Esophagus squamous epithelium (tissue), 5 donors: ENCODE measurements at places on chromosomes 6 and 20.

GRCh38 chr6:12414096-12414675 is 124.0 kb downstream of the EDN1 start:
- no peak for DNase-seq

GRCh38 chr6:110295451-110296165 is 62.5 kb downstream of the METTL24 start:
- DNase-seq: no peak

DNA sequence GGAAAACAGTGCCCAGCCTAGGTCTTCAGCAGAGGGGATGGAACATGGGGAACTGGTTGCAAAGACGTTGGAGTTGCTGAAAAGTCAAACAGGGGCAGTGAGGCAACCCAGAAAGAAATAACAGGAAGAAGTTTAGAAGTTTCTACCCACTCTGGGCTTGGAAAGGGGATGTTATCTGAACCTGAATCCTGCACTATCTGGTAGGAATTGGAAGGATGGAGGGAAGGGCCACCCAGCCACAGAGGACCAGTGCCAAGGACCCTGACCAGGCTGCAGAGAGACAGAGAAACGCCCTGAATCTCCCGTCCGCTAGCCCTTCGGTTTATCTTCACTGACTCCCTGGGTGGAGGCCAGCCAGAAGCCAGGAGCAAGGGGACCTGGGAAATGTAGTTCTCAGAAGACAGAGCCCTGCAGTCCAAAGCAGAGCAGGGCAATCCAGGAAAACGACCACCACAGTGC is 217.3 kb upstream of the RREB1 start:
- DNase-seq: no peak

DNA sequence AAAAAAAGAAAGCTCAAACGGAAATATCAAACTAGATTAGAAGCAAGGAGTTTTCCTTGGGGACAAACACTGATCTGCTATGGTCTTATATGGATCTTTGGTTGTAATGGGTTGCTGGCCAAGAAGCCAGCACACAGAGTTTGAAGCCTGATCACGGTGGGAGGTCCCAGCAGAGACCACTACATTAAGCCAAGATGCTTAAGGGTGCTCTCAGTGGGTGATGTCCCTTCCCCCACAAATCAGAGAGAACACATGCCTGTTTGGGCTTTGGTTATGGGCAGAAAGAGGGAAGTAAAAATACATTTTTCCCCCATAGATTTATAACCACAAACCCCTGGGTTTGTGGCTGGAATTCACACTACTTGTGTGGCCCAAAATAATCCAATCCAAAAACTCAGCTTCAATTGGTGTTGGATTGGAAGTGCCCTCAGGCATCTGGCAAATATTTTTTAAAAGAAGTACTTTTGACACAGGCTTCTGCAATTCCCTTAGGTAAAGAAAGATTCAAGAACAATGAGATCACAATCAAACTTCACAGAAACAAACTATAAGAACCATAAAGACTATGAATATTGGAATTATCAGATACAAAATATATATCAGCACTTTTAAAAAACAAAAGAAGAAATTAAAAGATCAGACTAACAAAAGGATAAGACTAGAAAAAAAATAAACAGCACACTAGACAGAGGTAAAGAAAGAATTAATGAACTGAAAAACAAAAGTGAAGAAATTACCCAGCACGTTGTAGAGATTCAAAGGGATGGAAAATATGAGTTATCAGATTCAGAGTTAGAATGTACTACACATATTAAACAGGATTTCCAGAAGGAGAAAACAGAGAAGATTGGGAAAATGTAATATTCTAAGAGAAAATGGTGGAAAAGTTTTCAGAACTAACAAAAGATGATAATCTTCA is 44.7 kb downstream of the ESF1 start:
- DNase-seq: no peak

- no peak for DNase-seq
Measured at GRCh38 chr6:44203955-44204354, 12.8 kb upstream of the MYMX start.

GRCh38 chr20:20237093-20237959 is 130.6 kb upstream of the INSM1 start:
- DNase-seq: no peak

DNA sequence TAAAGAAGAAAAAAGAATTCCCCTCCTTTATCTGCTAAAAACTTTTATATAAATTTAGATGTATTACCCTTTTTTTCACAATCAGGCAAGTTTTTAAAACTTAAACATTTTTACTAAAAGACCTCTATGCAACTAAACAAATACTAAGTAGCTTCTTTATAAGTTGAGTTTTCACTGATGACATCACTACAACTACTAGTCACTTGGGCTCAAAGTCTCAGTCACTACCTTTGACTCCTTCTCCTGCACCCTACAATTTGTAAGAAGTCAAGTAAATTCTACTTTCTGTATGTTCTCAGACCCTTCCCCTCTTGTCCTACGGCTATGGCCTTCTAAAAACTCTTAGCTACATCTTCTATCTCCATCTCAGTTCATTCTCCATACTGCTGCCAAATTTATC is 11.2 kb downstream of the SUPT3H start:
- DNase-seq: no peak

DNA sequence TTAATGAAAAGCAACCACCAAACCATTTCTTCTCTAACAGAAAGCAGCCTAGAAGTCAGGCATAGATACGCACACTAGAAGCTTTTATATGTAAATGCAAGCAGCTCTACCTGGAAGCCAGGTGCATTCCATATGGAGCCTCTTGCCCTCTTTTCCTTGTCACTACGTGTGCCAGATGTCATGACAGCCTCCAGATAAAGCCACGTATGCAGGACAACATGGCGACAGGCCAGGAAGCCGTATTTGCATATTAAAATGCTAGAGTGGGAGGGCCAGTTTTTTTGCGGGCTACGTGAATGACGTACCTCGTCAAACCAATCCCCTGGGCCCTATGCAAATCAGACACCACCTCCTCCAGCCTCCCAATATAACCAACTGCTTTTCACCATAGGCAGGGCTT is 308.1 kb upstream of the SPTLC3 start:
- DNase-seq: no peak

GRCh38 chr6:156809034-156809433 is 31.9 kb downstream of the ARID1B start:
- DNase-seq: no peak

DNA sequence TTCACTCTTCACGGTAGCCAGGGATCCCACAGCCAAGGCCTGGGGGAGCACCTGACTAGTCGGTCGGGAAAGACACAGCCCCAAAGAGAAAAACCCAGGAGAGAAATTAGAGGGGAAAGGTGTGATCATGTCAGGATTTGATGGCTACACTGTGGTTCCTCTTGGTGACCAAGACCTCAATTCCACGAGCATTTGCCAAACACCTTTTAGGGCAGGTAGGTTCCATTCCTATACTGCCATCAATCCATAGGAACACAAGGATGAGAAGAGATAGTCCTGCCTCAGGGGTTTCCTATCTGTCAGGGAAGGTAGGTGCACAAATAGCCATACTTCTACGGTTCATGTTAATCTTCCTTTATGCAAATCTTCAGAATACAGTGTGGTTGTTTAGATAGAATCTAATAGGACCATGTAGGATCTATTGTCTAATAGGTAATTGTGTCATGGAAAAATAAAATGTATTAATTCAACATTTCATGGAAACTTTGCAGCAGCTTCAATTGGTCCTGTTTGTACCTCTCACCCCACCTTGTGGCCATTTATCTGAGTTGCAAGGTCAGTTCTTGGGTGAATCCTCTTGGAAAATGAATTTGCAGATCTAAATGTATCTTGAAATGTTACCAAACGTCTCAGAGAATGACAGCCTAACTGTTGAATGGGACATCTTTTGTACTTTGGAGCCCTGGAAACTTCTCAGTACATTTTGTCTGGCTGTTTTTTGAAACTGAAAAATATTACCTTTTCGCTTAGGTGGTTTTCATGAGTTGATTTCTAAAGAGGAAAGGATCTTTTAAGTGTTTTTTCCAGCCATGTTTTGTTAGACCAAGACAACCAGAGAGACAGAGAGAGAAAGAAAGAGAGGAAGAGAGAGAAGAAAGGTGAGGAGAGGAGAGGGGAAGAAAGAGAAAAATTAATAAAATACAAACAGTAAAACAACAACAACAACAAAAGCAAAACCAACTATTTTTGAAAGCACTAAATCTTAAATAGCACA is 33.7 kb upstream of the IYD start:
- no peak for DNase-seq

GRCh38 chr20:39875492-39876110 is 813.4 kb downstream of the MAFB start:
- DNase-seq: no peak

DNA sequence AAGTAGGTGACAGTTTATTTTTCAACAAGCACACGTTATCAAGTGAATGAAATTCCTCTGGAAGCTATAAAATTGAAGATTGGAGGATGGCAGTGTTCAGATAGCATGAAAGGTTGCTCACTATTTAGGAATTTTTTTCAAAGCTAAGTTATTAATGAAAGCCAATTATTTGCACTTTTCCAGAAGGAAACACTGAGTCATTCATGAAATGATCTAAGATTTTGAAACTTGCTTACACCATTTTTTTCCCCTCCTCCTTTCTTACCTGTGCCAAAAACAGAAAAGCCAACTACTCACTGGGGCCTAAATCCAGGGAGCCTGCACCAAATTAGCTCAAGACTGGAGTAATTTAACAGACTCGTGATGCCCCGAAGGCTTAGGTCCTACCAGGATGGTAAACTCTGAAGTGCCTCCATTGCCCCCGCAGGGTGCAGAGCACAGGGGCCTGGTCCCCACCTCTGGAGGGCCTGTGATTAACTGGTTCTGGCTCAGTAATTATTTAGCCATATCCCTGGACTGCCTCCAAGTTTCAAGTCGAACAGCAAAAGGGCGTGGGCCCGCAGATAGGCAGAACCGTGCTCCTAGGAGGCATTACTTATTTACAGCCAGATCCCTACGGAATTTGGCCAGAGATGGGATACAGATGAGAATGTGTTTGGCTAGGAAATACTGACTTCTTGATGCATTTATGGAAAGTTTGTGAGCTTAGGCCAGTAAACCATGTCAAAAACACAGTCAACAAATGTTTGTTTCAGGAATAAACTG is 28.0 kb upstream of the ZNF217 start:
- DNase-seq: no peak

DNA sequence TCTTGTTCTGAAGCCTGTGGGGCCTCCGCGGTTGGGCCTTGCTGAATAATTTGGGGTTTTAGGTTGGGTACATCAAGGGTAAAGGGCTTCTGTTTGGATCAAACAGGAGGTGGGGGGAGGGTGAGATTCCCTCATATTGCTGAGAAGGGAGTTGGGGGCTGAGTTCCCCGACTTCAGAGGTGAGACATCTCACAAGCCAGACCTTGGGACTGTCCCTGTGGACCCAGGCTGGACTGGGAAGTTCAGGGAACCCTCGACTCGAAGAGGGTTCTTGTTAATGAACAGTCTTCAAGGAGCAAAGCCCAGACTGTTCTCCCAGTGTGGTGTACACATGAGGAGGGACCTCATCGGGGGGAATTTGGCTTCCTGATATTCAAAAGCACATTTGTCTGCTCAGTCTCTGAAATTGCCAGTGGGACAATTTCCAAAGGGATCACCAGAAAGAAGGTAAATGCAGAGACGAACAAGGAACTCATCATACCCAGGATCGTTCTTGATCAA is 118.5 kb downstream of the SYCP2 start:
- DNase-seq: no peak

DNA sequence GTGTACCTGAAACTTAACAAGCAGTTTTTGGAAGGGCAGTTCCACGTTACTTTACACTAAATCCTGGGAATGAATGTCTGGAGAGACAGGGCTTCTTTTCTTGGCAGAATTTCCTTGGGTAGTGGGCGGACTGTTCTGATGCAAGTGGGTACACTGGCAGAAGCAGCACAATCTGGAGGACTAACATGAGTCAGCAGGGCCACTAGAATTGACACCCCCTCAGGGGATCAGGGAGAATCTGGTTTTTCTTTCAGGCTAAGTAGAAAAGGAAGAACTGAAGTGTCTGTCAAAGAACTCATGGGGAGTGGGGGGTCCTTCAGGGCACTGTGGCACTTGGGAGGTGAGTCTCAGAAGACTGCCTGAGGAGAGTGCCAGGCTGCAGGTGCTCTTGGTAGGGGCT is 34.6 kb downstream of the PANK2 start:
- no peak for DNase-seq

DNA sequence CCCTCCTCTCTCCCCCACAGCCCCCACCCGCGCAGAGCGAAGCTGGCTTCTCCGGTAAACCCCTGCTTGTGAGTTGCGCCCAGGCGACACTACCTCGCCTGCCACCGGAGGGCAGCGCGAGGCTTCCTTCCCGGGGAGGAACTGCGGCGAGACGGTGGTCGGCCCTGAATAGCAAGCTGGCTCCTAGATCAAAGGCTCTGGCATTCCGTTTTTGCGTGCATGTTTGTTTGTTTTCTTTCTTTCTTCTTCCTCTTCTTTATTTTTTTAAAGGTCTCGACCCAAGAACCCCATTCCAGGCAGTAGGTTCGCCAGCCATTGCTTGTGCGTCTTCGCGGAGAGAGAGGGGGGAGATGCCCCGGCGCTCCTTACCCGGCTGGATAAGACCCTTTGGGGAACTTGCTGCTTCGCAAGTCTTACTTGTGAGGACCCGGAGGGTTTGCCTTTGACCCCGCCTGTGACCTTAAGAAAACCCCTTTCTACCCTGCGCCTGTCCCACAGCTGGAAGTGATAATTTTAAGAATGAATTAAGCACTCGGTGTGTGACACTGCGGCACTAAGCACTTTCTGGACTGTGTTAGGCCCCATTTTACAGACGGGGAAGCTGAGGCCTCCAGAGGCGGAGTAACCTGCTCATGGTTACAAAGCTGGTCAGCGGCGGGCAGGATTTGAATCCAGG is 92.7 kb upstream of the SIRPA start:
- no peak for DNase-seq

- DNase-seq: no peak
Measured at GRCh38 chr6:21588481-21589351, 4.8 kb upstream of the SOX4 start.

GRCh38 chr6:88547768-88548167 is 381.6 kb upstream of the CNR1 start:
- DNase-seq: no peak

- no peak for DNase-seq
Measured at GRCh38 chr6:82006027-82006738, 241.4 kb downstream of the IBTK start.

DNA sequence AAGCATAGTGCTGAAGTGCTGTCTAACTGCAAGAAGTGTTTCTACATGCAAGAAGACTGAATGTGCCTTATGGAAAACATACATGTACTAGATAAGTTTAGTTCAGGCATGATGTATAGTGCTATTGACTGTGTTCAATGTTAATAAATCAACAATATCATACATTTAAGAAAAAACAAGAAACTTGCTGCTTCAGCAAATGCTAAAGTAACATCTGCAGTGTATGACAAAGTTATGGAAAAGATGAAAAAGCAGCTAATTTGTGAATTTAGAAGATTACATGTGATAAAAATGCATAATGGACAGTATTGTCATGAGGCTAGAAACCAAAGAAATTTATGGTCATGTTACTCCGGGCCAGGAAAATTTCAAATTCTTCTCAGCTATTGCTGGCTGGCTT is 174.9 kb upstream of the SPTLC3 start:
- no peak for DNase-seq

GRCh38 chr6:1659816-1660215 is 50.1 kb downstream of the FOXC1 start:
- DNase-seq: no peak
